ENCODE measurements at places on chromosomes 2 and 18. TPM values are rescaled to one million over a fixed set of nuclear protein-coding genes. Genes with fewer than 3 reads are reported as not detected.

Gene ATP6V1C2
- not detected for total RNA-seq

- no peak for DNase-seq
These were observed 7.7 kb upstream of the SPATS2L start for GRCh38 chr2:200298816-200299215.

DNA sequence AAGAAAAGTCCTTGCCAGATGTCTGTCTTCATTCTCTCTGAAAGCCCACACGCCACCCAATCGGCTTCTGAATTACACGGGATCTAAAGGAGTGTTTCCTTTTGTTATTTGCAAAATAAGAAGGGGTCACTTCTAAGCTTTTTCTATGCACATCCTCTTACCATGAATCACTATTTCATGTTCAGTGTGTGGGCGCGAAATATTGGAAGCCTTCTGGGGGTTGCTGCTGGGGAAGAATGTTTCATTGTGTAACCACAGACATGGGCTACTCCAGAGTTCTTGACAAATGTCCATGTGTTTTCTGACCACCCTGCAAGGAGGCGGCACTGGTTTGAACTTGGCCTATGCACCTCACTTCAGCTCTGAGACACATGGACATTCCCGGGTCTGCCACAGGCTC is 133.6 kb upstream of the APCDD1 start:
- DNase-seq: no peak

DNA sequence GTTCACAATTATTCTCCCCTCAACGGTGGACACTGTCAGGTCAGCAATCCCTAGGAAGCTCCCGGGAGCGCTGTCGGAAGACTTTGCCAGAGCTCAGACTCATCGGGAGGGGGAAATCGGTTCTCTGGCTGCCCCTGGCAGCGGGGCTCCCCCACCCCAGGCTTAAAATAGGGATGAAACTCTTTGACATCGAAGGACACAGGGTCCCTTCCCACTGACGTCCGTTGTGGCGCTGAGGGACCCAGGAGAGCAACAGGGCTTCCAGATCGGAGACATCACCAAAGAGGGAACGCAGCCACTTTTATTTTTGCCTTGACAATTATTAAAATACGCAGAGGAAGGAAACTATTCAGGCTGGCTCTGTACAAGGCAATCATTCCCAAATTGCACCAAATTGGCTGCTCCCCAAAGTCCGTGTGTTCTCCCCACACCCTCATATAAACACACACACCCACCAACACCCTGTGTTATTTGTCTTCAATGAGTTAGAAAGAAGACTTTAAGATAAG is 249.0 kb downstream of the CDH20 start:
- DNase-seq: no peak

Gene SERPINB12
- not detected for total RNA-seq

Data from activated CD4-positive, alpha-beta memory T cell treated with anti-CD3 and anti-CD28 coated beads for 36 hours (primary cell).